ENCODE measurements at places on chromosomes 1 and 21.

DNA sequence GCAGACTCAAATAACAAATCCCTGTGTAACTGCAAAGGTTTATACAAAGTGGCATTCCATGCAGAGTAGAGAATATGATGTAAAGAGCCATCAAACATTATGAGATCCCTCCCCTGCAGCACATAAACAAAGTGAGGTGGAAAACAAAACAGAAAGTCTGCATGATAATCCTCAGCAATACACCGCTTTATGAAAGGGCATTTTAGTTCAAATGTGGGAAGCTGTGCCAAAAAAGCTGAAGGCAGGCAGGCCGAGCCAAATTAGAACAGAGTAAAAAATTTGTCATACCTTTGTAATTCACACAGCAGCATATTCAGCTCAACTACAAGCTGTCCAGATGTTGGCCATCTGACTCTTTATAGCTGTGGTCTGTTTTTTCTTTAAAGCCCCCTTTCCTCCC, 113.5 kb downstream of the LHX9 start:
- no peak for DNase-seq

DNA sequence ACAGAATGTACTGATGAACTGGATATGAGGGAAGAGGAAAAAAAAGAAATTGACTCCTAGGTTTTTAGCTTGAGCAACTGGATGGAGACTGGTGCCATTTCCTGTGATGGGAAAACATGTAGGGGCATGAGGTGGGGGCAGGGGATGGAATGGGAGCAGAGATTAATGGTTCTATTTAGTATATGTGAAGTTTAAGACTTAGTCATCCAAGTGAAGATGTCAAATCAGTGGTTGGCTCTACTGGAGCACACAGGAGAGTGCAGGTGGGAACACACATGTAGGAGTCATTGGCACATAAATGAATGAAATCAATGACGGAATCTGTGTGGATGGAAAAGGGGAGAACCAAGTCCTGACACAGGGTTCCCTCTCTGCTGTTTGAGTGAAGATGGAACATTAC, 224.4 kb upstream of the COA6 start:
- DNase-seq: no peak

DNA sequence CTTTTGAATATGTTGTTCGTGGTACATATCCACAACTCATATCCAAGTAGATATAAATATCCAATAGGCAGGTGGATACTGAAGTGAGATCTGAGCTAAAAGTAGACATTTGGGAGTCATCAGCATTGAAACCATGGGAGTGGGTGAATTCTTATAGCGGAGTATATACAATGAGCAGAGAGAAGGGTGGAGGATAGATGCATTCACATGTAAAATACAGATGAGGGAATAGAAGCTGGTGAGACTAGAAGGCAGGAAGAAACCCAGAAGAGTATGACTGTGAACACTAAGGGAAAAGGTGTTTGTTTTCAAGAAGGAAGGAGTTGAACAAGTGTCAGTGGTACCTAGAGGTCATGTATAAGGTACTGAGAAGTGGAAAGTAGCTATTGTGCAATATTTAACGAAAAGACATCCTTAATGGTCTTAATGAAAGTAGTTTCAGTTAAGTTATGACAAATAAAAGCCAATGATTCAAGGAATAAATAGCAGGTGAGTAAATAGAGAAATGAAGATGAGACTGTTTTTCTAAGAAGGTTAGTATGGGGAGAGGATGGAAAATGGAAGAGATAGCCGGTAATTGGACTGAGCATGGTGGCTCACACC, 181.6 kb upstream of the CACYBP start:
- no peak for DNase-seq

GRCh38 chr1:215002471-215002870, 80.1 kb upstream of the KCNK2 start:
- no peak for DNase-seq

DNA sequence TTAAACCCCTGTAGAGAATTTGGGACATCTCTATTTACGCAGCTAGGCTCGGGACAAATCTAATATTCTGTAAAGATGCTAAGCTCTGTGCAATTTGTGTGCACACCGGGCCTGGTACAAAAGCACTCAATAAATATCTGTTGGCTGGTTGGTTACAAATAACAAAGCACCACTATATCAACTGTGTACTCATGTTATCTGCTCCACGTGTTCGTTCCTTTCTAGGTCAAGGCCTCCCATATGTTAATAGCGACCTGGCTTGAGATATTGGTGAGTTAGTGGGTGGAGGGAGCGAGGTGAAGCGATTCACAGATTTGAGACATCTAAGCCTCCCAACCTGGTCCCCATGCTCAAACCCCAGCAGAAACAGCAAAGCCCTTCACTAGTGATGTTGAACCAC, 47.1 kb upstream of the KAZN start:
- no peak for DNase-seq

DNA sequence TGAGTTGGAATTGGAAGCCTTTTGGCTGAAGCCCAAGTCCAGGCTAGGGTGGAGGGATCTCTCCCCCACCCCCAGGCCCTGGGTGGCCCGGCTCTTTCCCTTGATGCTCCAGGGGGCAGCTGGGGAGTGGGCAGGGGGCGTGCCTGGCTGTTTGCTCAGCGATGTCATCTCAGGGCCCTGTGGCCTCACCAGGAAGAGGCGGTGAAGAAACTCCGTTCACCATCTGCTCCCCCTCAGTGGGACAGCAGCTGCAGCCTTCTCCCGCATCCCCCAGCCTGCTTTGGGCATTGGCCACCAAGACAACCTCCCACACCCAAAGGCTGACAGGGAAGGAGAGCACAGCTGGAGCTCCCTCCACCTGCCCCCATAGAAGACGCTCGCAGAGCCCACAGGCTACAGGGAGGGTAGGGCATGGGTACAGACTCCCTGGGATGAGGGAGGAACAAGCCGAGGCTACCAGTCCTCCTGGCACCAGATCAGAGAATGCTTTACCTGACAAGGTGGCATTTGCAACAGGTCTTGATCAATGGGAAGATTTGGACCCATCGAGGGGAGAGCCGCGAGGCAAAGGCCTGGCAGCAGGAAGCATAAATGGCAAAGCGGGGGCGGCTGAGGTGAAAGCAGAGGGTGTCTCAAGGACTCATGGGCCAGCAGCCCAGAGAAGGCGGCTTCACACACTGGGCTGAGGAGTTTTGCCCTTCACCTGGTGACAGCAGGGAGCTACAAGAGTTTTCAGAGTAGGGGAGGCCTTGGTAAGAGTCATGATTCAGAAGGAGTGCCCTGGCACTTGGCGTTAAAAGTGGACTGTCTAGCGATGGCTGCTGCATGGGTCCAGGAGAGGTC, 6.5 kb upstream of the GUCA2A start:
- no peak for DNase-seq

All from naive thymus-derived CD8-positive, alpha-beta T cell (primary cell).